Activated B cell treated with CpG ODN at 0.5 μM for 24 hours (primary cell): ENCODE measurements at places on chromosomes 2 and 18.

GRCh38 chr18:59697236-59697932 is at the start of gene CCBE1:
Gene CCBE1, minus strand, starts transcription at chr18:59697423.
- no peaks in the 10 kb centered on the region for H3K36me3 ChIP-seq
- H3K4me1 ChIP-seq = peaks cover 12% of the 10 kb centered on the region
- no peak within 1 kb of the TSS for H3K27ac ChIP-seq
- no peak for DNase-seq
- H3K27me3 ChIP-seq = peaks cover 52% of the 10 kb centered on the region

DNA sequence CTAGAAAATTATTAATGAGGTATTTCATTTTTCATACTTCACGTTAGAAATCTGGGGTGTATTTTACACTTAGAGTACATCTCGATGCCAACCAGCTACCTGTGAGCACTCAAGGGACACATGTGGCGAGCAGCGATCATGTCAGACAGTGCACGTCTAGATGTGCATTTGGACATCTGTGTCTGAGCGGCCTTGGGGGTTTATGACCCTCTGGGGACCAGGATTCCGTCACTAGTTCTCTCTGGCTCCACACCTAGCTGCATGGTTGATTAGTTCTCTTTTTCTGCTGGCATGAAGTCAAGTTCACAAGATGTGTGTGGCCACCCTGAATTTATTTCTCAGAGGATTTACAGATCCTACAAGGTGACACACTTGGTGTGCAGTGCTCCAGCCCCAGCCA is 192.2 kb downstream of the TSN start:
- no peak overlapping the region for H3K4me3 ChIP-seq
- peaks cover 3% of the 10 kb centered on the region for H3K27me3 ChIP-seq
- H3K27ac ChIP-seq = no peak overlapping the region
- H3K4me1 ChIP-seq = no peaks in the 10 kb centered on the region

GRCh38 chr2:176692533-176692932 is 423.3 kb downstream of the MTX2 start:
- H3K36me3 ChIP-seq = no peaks in the 10 kb centered on the region
- DNase-seq = no peak
- H3K4me1 ChIP-seq = no peaks in the 10 kb centered on the region
- peaks cover 18% of the 10 kb centered on the region for H3K27me3 ChIP-seq
- no peak overlapping the region for H3K27ac ChIP-seq

GRCh38 chr2:197985029-197985638 is 180.7 kb downstream of the PLCL1 start:
- no peaks in the 10 kb centered on the region for H3K4me1 ChIP-seq
- no peak overlapping the region for H3K4me3 ChIP-seq
- no peaks in the 10 kb centered on the region for H3K27me3 ChIP-seq
- no peak for DNase-seq
- H3K36me3 ChIP-seq = no peaks in the 10 kb centered on the region
- no peak overlapping the region for H3K27ac ChIP-seq

DNA sequence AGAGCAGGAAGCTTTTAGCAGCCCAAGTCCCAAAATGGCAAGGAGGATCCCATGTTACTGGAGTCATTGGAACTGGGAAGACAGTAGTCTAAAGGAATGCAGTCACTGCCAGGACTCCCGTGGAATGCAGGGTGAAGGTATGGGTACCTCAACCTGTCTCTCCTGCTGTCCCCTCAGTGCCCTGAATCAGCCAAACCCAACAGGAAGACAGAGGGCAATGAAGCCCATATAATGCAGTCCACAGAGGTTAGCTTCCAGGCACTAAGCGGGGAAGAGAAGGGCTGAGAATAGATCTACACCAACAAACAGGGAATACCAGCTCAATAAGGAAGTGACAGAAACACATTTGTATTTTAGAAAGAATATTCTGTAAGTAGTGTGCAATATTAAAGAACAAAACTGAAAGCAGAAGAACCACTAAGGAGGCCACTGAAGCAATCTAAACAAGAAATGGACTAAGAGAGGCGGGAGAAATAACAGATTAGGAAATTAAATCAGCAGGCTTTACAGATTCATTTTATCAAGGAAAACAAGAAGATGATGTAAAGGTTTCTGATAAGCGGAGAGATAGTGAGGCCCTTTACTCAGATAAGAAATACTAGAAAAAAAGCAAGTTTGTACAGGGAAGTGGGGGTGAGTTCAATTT is 8.3 kb downstream of the NEMP2 start:
- peak overlapping the region; percentile 68 for H3K27ac ChIP-seq
- H3K27me3 ChIP-seq = no peaks in the 10 kb centered on the region
- peaks cover 57% of the 10 kb centered on the region for H3K4me1 ChIP-seq
- DNase-seq = no peak
